CD8-positive, alpha-beta memory T cell (primary cell): ENCODE measurements at places on chromosomes 16 and 17.

- no peak for DNase-seq
These were observed 2.9 kb downstream of the SMPD3 start for GRCh38 chr16:68445458-68445857.

- no peak for DNase-seq
These were observed 20.4 kb upstream of the TMEM98 start for GRCh38 chr17:32907583-32907982.

GRCh38 chr16:55559933-55560516 lies 6.5 kb upstream of the CAPNS2 start:
- DNase-seq, result no peak

DNA sequence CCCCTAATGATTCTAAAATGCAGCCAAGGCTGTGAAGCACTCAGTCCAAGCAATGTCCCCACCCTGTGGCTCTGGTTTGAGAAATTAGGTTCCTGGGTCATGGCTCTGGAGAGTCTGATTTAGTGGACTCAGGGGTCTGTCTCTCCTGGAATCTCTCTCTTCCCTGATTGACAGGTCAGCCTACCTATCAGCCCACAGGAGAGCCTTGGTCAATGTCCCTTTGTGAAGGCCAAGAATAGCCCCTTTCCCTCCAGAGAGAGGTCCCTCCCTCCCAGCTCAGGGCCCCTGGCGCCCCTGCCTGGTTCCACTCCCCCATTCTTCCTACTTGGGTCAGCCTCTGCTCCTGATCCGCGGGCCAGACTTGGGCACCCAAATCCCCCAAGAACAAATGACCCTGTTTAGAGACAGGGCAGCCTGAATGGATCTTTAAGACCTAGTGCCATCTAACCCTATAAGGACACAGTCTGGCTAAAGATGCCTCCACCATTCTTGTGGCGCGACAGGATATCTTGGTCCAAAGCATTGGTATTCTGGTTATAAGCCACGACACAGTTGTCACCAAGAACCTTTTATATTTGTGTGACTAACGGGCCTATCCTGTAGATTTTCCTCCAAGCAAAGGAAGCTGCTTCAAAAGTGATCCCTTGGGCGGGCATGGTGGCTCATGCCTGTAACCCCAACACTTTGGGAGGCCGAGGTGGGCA lies 38.3 kb upstream of the PRSS54 start:
- no peak for DNase-seq

GRCh38 chr16:74718140-74718539 lies 17.5 kb upstream of the MLKL start:
- no peak for DNase-seq

GRCh38 chr17:44322236-44322895 lies 2.3 kb downstream of the SLC25A39 start:
- DNase-seq, result no peak

DNA sequence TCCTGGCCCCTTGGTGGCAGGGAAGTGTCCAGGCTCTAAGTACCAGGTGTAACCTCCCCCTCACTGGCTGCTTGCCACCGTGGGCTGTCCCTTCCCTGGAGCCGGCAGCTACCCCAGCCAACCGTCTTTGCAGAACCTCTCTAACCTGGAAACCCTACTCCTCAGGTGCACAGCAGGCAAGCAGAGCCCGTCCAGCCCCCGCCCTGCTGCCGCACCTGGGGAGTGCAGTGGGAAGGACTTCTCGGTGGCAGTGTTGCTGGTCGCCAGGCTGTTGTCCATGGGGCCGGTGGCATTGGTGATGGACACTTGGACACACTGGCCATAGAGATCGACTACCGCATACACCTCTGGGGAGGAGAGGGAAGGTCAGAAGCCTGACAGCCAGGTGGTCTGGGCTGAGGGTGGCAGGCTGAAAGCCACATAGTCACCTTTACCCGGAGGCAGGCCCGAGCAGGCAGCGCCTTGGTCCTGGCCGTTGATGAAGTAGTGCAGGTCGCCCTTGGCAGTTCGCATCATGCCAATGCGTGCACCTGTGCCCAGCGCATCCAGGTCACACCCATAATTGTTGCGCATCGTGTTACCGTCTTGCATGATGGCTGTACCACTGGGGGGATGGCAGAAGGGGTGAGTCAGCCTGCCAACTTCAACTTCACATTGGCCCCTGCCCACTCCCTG lies 6.5 kb downstream of the NEURL4 start:
- no peak for DNase-seq

DNA sequence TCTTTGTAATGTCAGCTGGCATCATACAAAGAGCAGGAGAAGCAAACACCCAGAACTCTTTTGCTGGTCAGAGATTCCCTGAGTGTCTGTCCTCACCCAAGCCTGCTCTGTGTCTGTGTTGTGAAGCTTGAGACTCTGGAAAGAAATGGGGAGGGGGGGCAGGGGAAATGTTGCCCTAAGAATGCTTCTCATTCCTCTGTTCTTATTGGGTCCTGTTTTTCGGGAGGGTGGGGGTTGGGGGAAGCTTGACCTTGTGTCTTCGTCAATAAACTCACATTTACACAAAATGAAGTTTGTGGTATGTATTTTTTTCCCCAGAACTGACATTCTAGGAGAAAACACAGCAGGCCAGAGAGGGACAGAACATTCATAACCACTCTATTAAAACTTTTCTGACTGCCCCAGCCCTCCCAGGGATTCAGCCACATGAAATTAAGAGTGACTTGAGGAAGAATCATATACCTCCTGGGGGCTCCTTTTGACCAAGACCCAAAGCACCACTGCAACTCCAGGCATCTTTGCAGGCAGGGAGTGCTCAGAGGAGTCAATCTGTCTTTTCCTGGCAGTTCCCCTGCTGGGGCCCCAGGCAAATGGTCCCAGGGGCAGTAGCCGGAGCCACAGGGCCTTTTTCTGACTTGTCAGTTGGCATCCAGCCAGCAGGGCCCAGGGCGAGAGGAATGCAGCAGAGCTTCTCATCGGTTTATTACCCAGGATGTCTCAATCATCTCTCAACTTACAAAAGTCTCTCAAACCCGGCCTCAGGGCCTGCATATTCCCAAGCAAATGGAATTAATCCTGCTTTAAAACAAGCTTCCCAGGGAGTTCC lies 5.1 kb upstream of the RASL10B start:
- no peak for DNase-seq

GRCh38 chr16:1437606-1438005 lies 6.7 kb downstream of the PERCC1 start:
- no peak for DNase-seq

DNA sequence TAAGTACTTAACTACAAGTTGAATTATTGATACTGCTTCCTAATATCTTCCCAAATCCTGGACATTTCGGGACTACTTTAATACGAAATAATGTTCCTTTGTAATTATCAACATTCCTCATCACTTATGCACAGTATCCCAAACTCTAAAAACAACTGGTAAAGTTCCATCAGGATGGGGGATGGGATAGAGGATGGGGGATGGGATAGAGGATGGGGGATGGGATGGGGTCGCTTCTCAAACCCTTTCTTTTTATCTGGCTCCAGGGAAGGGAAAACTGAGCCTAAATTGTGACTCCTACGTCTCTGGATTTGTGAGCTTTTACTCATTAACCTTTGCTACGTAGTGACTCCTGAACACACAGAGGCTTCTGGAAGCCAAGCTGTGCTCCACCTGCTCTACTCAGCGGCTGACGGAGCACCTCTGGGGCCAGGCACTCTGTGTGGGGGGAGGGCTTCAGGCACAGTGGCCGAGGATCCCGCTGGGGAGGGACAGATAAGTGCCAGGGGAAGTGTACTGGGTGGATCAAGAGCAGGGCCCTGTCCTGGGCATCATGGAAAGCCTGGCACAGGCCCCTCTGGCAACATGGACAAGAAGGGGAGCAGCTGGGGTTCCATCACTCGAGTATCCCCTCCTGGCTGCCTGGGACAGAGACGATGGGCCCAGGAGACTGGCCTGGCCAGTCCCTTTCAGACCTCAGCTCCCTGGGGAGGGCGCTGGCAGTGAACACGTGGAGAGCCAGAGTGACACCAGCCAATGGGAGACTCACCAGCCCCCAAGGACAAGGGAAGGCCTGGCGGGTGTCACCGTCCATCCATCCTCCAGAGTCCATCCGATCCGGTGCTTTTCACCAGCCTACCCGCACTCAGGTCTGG lies 56.2 kb downstream of the PGS1 start:
- no peak for DNase-seq

- no peak for DNase-seq
These were observed 21.5 kb upstream of the RABEP1 start for GRCh38 chr17:5260542-5260941.

DNA sequence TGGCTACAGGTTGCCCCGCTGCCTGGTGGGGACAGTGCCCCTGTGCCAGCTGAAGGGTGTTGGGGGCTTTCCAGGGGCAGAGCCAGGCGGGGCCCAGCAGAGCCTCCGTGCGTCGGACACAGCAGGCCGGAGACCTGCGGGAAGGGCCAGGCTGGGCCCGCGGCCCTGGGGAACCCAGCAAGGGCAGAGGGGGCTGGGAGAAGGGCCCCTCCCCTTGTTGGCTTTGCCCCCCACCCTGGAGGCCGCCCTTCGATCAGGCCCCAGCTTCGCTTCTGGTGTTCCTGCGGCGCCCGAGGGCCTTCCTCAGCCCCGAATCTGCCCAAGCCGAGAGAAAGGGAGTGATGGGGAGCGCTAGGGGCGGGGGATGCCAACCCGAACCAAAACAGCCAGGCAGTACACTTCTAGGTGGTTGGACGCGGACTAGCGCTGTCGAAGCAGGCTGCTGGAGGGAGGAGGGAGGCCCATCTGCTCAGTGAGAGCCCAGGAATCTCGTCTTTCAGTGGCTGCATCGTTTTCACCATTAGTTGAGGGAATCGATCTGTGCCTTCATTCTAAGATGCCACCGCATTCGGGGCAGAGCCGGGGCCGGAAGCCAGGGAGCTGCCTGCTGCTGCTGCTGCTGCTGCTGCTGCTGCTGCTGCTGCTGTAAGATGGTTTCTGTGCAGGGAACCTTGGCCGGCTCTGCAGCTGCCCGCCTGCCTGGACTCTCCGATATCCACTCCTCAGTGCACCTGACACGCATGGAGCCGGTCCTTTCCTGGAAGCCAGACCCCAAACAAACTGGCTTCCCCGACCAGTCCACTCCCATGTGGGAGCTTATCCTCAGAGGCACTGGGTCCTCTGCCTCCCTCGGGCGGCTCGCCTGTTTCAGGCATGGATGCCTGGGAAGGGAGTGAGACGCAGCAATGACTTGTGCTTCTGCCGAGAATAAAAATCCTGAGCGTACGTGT lies 1.7 kb downstream of the JPH3 start:
- DNase-seq, result no peak

DNA sequence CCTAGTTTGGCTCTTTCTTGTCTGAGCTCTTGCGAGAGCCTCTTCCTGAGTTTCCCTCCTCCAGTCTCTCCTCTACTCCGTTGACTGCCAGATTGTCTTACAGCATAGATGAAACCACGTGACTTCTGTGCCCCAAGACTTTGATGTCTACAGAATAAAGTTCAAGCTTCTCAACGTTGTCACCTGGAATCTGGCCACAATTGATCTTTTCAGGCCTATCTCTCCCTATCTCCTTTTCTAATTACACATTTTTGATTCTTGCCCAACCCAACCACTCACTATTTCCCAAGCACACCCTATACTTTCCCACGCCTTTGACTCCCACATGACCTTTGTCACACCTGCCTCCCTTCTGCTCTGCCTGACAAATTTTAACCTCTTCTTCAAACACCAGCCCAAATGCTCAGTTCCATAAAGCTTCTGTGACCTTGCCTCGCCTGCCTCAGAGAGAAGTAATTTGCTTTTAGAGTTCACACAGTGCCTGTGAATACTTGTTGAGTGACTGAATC lies 52.4 kb upstream of the PMFBP1 start:
- DNase-seq, result no peak

DNA sequence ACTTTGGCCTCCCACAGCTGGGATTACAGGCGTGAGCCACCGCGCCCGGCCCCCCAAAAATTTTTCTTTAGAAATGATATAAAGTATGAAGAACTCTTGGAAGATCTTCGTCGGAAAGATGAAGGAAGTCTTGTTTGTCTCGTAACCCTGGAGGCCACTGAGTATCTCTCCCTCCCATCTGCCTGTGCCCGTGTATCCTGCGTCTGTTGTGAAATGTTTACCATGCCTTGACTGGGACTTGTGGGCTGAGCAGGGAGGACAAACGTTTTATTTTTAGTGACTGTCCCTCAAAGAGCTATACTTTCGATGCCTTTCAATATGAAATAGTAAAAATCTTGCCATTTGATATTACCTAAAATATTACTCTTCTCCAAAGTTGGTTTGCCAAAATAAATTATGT lies 121.2 kb downstream of the RPTOR start:
- no peak for DNase-seq

- no peak for DNase-seq
These were observed 4.4 kb downstream of the MYL4 start for GRCh38 chr17:47213540-47213939.

- no peak for DNase-seq
These were observed 2.1 kb downstream of the SLC16A6 start for GRCh38 chr17:68288804-68289203.

GRCh38 chr16:73965591-73965990 lies 331.0 kb upstream of the PSMD7 start:
- no peak for DNase-seq

DNA sequence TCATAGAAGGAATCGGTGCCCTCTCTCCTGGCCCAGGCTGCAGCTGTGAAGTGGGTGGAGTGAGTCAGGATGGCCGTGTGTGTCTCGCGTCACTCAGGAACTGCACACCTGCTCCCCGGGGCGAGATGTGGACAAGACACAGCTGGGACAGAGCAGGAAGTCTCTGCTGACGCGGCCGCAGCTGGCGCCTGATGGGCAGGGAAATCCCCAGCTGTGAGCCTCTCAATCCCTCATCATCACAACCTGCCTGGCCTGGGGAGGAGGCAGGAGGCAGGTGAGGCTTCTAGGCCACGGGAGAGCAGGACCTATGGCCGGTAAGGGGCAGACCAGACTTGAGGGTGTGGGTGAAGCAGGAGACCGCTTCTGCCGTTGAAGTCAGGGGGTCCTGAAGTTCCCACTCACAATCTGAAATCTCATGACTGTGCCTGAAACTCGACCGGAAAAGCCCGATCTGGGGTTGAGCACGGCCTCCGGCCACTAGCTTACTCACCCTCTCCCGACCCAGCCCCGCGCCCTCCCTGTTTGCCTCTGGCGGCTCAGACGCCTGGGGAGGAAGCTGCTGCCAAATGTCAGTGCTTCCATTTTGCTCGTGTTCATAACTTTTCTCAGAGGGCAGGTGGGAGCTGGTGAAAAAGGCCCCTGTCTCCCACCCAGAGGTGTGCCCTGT lies 1.1 kb upstream of the TRPV3 start:
- peak; percentile 65 for DNase-seq

DNA sequence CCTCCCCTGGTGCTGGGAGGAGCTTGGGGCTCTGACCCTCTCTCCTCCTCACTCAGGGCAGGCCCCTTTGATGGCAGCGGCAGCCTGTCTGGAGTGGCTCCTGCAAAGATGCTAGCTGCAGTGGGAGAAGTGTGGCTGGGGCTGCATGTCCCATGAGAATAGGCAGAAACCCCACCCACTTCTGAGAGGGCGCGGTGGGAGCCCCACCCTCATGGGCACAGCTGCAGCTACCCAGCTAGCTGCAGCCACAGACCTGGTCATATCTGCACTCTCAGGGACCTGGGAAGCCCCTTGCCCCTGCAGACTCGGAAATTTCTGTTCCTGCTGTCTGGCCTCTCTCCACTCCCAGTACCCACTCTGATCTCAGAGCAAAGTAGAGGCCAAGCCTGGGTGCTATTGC lies 72.2 kb upstream of the BRD7 start:
- no peak for DNase-seq
